ENCODE measurements at places on chromosomes 16 and 17.

- DNase-seq = no peak
Observed at GRCh38 chr17:27994586-27994985, 47.9 kb upstream of the NLK start.

GRCh38 chr17:48460052-48460451 lies 30.0 kb upstream of the SKAP1 start:
- DNase-seq = peak; percentile 19

DNA sequence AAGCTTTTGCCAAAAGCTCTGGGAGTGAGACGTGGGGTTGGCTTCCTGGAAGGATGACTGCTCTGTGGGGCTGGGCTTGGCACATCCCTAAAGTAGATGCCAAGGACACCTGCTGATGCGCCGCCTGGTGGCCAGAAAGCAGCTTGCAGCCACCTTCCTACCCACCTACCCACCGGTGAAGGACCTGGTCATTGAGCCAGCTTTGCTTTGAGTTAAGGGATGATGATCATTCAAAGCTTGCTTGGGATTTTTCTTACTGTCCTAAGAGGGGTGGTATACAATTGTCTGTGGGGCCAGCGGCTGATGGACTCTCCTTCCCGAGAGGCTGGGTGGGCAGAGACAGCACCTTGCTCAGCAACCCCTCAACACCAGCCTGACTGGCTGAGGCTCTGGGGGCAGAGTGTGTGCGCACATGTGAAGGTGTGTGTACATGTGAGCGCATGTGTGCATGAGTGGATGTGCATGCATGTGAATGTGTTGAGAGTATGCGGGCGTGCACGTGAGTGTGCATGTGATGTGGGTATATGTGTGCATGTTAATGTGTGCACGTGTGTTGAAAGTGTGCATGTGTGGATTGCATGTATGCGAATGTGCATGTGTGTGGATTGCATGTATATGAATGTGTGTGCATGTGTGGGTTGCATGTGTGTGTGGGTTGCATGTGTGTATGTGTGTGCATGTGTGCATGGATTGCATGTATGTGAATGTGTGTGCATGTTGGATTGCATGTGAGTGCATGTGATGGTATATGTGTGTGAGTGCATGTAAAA lies 18.6 kb downstream of the C1QTNF1 start:
- DNase-seq = peak; percentile 49

DNA sequence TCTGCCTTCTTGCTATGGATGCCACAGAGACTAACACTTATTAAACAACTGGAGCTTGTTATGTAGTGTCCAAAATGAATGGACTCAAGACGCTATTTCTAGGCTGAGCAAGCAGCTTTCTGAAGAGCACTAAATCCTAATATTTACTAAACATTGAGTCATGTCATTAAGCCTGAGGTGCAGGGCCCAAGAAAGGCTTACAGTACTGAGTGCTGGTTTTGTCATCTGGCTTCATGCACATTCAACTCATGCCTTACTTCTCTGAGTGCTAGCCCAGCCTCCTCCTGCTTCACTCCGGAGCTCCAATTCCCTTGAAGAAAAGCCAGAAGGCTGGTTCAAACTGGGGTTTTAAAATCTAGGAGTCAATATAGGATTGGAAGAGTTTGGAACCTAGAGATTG lies 363.3 kb upstream of the CDH5 start:
- DNase-seq = no peak

- peak; percentile 10 for DNase-seq
Observed at GRCh38 chr17:59027750-59028149, 78.9 kb downstream of the TRIM37 start.

DNA sequence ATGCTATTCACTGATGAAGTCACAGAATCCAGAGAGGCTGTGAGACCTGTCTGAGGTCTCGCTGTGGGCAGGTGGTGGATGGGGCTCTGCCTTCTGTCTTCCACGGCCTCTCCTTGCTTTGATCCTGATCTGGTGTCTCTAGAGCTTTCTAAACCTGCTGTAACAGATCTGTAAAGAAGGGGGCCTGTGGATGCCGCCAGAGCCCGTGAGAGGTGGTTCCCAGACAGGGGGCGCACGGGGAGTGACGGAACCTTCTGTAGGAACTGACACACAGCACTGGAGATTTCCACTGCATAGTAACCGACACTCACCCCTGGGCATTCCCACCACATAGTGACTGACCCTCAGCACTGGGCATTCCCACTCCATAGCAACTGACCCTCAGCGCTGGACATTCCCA lies 16.0 kb downstream of the CBFA2T3 start:
- DNase-seq = no peak

- no peak for DNase-seq
Observed at GRCh38 chr16:71687861-71688260, 36.6 kb downstream of the PHLPP2 start.

DNA sequence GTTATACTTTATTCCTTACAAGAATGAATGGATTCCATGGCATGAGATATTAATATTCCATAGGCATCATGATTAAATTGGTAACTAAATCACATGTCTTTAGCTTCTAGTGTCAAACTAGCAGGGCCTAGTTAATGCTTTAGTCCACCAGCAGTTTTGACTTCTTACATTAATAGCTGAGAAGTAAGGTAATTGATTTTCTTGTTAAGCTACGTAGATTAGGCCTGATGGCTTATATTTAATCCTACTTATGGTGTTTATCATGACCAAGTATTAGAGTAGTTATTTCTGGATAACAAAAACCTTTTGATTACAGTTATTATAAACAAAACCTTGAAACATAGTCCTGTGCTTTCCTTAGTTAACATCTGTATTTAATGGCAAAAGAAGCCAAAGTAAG lies 184.5 kb downstream of the TANC2 start:
- DNase-seq = no peak

Data from inflammatory macrophage treated with lipopolysaccharide for 1 hour (primary cell).